ENCODE measurements at places on chromosomes 4 and X. TPM values are rescaled to one million over a fixed set of nuclear protein-coding genes. Genes with fewer than 3 reads are reported as not detected.
A peak's percentile ranks its signal among the peaks of the same experiment; 100 is the strongest.

Gene UNC5C
- total RNA-seq = not detected

DNA sequence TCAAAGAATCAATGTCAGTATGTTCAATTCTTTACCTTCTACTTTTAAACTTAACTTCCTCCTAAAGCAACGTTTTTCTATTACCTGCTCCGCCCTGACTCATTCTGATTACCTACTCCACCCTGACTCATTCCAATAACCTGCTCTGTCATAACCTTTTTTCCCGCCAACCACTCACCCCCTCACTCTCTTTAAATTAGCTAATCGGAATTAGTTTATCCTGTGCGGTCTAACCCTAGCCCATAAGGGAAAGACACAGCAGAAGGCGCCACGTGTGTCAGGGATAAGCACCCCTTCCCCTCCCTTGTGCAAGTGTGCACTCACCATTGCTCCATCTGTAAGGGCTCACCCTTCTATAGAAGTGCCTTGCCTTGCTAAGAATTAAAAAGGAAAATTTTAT, 64.4 kb downstream of the EIF4E start:
- H3K4me1 ChIP-seq = no peaks in the 10 kb centered on the region
- H3K4me3 ChIP-seq = no peak overlapping the region
- no peaks in the 10 kb centered on the region for H3K27me3 ChIP-seq
- no peaks in the 10 kb centered on the region for H3K36me3 ChIP-seq

DNA sequence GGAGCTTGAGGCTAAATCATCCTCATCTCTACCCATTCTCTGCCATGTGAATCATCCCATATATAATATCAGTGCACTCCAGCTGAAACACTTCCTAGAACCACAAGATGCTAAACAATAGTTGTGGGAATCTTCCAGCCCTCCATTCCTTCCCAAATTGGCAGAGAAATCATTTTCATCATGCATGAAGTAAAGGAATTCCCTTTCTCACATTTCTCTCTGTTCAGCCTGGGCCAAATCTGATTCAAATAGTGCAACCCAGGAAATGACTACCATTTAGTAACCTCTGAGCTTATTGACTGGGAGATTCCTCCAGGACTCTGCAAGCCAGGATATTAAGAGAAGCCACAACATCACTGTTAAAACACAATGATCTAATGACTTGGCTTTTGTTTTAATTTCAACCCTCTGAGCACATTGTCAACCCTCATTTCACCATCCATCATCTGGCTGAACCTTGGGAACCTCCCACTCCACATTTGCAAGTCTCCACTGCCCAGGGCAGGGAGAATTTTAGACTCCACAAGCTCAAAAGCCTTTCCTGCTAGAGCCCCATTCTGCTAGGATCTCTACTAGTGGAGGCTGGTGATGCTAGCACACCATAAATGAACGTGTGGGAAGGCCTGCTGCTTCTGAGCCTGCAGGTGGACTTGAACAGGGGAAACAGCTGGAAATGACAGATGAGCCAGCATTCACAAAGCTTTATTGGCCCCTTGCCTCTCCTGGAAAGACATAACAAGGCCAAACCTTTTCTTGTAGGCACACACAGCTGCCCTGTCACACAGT, 133.9 kb downstream of the TET2 start:
- no peaks in the 10 kb centered on the region for H3K4me1 ChIP-seq
- H3K4me3 ChIP-seq = no peak overlapping the region
- H3K27ac ChIP-seq = no peak overlapping the region
- H3K27me3 ChIP-seq = no peaks in the 10 kb centered on the region
- DNase-seq = no peak

Gene PCSK1N
- not detected for total RNA-seq

DNA sequence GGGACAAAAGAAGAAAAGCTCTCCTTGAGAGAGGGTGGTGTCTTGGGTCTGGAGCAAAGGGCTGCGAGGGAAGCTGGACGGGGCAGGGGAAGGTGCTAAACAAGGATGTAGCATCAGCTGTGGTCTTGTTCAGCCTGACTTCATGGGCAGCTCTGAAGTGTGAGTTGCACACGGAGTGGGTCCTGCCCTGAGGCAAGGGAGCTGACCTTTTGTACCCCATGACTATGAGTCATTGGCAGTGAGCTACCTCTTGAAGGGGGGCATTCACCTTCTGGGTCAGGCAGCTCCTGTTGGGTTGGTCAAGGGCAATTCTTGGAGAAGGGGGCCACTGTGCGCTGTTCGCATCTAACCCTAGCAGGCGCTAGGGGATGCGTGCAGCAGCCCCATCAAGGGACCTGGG, 151.8 kb downstream of the SMIM20 start:
- DNase-seq = no peak
- no peaks in the 10 kb centered on the region for H3K27me3 ChIP-seq
- peaks cover 3% of the 10 kb centered on the region for H3K4me1 ChIP-seq
- no peak overlapping the region for H3K4me3 ChIP-seq
- no peak overlapping the region for H3K27ac ChIP-seq
- H3K36me3 ChIP-seq = no peaks in the 10 kb centered on the region

- DNase-seq = no peak
- H3K36me3 ChIP-seq = no peaks in the 10 kb centered on the region
- no peaks in the 10 kb centered on the region for H3K4me1 ChIP-seq
- H3K27ac ChIP-seq = no peak overlapping the region
These were observed 103.0 kb upstream of the BMPR1B start for GRCh38 chr4:94654714-94655113.

- no peak overlapping the region for H3K27ac ChIP-seq
- H3K4me1 ChIP-seq = no peaks in the 10 kb centered on the region
- H3K27me3 ChIP-seq = no peaks in the 10 kb centered on the region
- H3K4me3 ChIP-seq = no peak overlapping the region
- no peaks in the 10 kb centered on the region for H3K36me3 ChIP-seq
These were observed 287.2 kb downstream of the OPHN1 start for GRCh38 chrX:68146054-68146453.

- H3K4me1 ChIP-seq = peaks cover 3% of the 10 kb centered on the region
- peak overlapping the region; percentile 69 for H3K4me3 ChIP-seq
- peak; percentile 81 for DNase-seq
- no peaks in the 10 kb centered on the region for H3K27me3 ChIP-seq
- peak overlapping the region; percentile 45 for H3K27ac ChIP-seq
These were observed 677 bp downstream of the PTPN13 start for GRCh38 chr4:86594559-86595425.

DNA sequence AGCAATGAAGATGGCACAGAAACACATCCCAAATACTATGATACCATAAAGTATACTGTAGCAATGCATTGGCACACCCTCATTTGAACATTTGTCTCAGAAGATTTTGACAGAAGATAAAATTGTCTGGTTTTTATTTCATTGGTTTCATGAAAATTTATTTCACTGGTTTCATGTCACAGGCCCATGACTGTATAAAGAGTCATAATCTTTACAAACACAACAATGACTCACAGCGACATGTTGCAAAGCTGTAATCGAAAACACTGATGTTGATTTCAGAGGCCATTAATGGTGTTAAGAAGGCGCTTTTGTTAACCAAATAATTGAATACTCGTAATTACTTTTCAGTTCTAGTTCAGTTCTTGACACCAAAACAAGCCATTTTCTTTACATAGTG, 8.1 kb upstream of the DTHD1 start:
- H3K36me3 ChIP-seq = no peaks in the 10 kb centered on the region
- H3K27ac ChIP-seq = no peak overlapping the region
- DNase-seq = no peak
- H3K4me1 ChIP-seq = no peaks in the 10 kb centered on the region
- no peak overlapping the region for H3K4me3 ChIP-seq
- H3K27me3 ChIP-seq = no peaks in the 10 kb centered on the region

Gene MTMR8
- not detected for total RNA-seq

Gene NLGN4X
- total RNA-seq = 0.79 TPM

Gene GAGE2A
- total RNA-seq = not detected

- H3K4me3 ChIP-seq = peak overlapping the region; percentile 82
- no peaks in the 10 kb centered on the region for H3K36me3 ChIP-seq
- peak overlapping the region; percentile 48 for H3K27ac ChIP-seq
These were observed 1.8 kb downstream of the SPIN4 start for GRCh38 chrX:63349307-63349706.

DNA sequence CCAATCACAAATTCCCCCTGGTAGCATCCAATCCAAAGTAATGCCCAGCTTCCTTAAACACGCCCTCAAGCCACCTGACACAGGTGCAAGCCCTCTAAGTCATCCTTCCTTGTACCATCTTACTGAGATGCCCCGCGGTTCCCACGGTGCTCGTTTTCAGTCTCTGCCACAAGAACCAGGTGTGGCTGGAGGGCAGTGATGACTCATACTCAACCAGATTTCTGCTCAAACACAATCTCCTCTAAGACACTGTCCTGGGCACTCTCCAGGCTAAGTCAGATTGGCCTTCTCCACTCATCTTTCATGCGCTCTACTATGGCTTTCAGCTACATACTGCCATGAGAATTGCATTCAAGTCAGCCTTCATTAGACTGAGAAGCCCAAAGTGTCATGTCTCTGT, 3.5 kb downstream of the SH3KBP1 start:
- DNase-seq = no peak
- H3K27ac ChIP-seq = no peak overlapping the region
- H3K27me3 ChIP-seq = no peaks in the 10 kb centered on the region

DNA sequence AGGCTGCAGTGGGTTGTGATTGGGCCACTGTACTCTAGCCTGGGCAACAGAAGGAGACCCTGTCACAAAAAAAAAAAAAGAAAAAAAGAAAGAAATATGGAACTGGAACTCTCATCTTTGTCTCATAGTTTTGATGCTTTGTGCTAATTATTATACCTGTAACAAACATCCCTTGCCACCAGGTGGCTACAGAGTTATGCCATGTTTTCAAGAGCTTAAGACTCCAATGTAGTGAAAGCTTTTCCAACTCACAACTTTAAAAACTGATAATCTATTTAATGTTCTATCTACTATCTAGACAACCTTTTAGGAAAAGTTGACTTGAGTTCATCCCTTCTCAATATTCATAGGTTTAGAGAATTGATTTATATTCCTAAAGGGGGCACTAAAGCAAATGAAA, 42.4 kb downstream of the HTR2C start:
- no peak overlapping the region for H3K4me3 ChIP-seq
- H3K27me3 ChIP-seq = no peaks in the 10 kb centered on the region
- H3K27ac ChIP-seq = no peak overlapping the region
- no peaks in the 10 kb centered on the region for H3K36me3 ChIP-seq
- H3K4me1 ChIP-seq = no peaks in the 10 kb centered on the region

Gene MAGIX
- 0.53 TPM for total RNA-seq

Gene CXCL3
- 1.3 TPM for total RNA-seq

Data from SJCRH30 (cell line).